Astrocyte of the cerebellum (primary cell): ENCODE measurements at places on chromosomes 7 and 10.

- DNase-seq, result no peak
Measured at GRCh38 chr7:45143616-45144015, 14.0 kb upstream of the RAMP3 start.

- no peak for DNase-seq
Measured at GRCh38 chr10:43430926-43431663, 5.8 kb upstream of the ZNF487 start.

DNA sequence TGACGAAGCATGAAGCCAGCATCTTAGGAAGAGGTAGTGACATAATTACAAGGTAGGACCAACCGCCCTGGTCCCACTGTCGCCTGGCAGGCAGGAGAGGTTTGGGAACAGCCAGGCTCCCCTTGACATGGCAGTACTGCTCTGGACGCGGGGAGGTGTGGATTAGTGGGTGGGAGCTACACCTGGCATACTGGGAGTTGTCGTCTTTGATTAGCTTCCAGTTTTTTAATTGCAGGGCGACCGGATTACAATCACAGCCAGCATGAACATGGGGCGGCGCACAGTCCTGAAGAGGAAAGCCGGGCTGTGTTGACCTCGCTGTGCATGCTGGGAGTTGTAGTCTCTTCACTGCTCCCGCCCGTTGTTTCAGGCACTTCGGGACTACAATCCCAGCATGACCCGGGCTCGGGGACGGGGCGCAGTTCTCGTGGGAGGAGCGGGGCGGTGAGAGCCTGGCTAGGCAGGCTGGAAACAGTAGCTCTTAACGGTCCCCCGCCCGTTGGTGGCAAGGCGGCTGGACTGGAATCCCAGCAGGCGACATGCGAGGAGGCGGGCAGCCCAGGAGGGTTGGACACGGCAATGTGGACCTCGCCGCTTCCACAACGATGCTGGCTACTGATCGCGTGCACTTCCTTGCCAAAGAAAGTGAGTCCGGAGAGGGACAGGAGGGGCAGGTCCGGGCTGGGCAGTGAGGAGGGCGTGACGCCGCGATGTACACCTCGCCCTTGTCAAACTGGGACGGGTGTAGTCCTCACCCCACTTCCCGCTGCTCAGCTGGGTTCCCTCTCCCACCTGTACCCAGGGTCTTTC is 98.0 kb upstream of the ZNF722 start:
- DNase-seq, result no peak

- DNase-seq, result no peak
Measured at GRCh38 chr10:128013626-128014025, 106.7 kb downstream of the PTPRE start.
